ENCODE measurements at places on chromosomes 7 and 10.
A peak's percentile ranks its signal among the peaks of the same experiment; 100 is the strongest.

GRCh38 chr7:108059526-108059925, 56.6 kb upstream of the LAMB1 start:
- no peak for DNase-seq

DNA sequence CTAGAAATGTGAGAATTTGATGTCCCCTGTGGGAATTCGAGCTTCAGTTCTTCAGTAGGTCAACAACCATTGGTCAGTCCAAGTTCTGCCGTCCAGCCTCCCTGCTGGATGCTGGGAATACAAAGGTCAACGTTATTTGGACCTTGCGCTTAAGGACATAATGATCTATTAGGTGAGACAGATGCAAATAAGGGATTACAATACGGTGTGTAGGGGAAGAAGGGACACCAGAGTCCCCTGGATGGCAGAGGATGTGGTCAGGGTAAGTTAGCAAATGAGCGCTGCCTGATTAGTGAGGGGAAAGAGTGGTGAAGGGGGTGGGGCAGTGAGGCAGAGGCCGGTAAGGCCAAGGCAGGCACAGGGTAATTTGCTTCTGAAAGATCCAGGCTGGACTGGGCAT, 16.2 kb downstream of the CCNY start:
- DNase-seq, result no peak

- DNase-seq, result peak; percentile 43
These were observed 20.2 kb downstream of the PDCD11 start for GRCh38 chr10:103416436-103417147.

DNA sequence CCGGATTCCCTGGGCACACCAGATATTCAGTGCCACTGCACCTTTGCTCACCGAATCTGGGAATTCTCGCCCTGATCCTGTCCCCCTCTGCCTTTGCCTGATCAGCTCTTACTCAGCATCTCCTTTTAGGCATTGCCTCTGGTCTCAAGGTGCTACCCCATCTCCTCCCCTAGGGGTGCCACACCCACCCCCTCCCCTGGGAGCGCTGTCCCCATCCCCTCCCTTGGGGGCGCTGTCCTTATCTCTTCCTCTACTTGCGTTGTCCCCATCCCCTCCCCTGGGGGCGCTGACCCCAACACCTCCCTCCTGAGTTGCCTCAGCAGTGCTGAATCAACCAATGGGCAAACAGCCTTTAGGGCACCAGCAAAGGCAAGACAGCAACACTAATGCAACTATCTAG, 686.9 kb upstream of the FOXK1 start:
- DNase-seq, result no peak

- peak; percentile 41 for DNase-seq
These were observed 17.3 kb downstream of the MLXIPL start for GRCh38 chr7:73606801-73607691.

Data from KG1 (cell line).